Stimulated activated CD4-positive, alpha-beta T cell treated with anti-CD3 and anti-CD28 coated beads, Interleukin-1b, Interleukin-23, amount 100 ng/mL, for 4 hours (primary cell): ENCODE measurements at places on chromosomes 5 and 9.

- DNase-seq, result no peak
Observed at GRCh38 chr5:91848453-91848852, 465.3 kb upstream of the ARRDC3 start.

DNA sequence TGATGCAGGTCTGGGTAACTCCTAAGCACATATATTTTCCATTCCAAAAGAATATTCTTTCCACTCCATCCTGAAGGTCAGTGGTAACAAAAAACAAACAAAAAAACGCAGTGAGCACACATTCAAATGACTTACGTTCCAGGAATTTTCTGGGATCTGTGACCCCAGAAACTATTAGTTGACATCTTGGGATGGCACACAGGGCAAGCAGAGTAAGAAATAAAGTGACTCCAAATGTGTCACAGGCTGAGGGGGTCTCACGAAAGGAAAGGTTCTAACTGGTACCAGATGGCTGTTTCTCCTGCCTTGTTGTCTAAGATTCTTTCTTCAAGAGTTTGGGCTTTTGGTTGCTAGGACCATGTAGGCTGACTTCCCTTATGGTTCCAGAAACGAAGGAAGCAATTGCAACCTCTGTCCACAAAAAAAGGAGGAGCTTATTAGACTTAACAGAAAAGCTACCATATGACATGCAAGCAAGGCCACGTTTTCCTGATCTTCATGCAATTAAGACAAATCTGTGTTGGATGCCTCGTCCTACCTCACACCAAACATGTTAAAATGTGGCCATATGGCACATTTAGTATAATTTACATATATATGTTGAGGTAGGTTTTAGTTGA is 32.7 kb downstream of the PTGS1 start:
- DNase-seq, result no peak

DNA sequence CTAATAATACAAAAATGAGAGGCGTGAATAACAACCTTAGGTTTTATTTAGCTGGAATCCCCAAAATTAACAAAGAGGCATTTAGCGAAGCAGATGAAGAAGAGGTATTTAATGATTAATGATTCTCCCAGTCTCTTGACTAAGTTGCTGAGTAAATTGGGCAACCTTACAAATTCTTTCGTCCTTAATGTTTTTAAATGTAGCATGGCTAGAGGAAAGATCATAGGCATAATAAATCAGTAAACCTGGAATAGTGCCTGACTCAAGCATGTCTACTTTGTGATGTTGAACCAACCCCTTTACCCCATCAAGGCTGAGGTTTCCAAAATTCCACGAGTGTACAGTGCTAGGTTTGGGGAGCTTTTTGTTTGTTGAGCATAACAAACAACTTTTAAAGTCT is 7.9 kb downstream of the BHMT start:
- DNase-seq, result no peak

- DNase-seq, result no peak
Observed at GRCh38 chr5:73796164-73797131, 170.5 kb downstream of the ARHGEF28 start.

DNA sequence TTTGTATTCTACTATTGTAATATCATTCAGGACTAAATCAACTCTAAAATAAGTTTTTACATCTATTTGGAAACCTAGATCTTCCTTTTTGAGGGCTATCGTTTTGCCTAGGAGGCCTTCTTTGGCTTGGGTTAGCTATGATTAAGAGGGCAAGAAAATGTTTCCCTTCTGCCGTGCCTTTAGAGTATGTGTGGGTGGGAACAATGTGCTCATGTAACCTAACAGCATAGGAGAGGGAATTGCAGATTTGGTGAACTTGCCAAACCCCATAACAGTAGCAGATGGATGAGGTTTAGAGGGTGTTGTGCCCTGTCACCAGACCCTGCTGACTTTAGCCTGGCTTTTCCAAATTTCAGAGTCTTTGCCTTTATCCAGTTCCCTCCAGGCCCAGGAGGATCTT is 339.0 kb downstream of the ADGRV1 start:
- no peak for DNase-seq

DNA sequence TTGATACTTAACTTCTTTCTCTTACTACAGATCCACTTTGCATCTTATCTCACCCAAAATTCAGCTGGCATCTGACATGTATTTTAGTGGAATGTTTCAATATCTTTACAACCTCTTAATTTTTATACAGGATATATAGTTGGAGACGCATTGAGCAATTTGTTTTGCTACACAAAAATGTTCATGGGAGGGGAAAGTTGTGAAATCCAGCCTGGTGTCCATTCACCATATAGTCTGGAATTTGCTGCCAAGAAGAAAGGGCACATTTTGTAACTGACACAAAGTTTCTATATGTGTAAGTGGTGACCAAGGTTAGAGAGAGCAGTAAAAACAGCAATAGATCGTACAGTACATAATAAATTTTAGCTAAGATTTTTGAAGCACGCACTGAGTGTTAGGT is 14.0 kb upstream of the CHD1 start:
- DNase-seq, result no peak

- DNase-seq, result no peak
Observed at GRCh38 chr9:131290036-131290766, 678 bp downstream of the PLPP7 start.

DNA sequence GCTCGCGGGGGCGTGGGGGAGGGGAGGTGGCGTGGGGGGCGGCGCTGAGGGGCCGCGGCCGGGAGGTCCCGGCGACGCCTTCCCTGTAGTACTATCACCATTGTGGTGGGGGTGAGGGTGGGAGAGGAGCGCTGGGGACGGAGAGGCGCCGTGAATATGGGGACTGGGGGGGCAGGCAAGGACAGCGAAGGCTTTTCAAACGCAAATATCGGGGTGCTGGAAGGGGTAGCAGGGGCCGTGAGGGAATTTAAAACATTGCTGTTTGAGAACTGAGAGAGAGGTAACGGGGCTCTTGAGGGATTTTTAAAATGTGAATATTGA is 427 bp downstream of the RBM27 start:
- DNase-seq, result no peak

- DNase-seq, result no peak
Observed at GRCh38 chr5:133200256-133200655, 148.4 kb downstream of the HSPA4 start.

DNA sequence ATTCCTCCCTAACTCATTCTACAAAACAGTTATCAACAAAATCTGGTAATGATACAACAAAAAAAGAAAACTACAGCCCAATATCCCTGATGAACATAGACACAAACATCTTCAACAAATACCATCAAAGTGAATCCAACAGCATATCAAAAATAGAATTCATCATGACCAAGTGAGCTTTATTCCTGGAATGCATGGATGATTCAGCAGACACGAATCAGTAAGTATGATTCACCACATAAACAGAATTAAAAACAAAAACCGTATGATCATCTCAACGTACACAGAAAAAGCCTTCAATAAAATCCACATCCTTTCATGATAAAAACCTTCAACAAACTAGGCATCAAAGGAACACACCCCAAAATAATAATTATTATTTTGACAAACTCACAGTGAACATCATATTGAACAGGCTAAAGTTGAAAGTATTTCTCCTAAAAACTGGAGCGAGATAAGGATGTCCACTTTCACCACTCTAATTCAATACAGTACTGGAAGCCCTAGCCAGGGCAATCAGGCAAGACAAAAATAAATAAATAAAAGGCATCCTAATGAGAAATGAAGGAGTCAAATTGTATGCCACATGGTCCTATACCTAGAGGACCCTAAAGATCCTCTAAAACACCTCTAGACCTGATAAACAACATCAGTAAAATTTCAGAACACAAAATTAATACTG is 305.1 kb upstream of the RGMB start:
- no peak for DNase-seq

DNA sequence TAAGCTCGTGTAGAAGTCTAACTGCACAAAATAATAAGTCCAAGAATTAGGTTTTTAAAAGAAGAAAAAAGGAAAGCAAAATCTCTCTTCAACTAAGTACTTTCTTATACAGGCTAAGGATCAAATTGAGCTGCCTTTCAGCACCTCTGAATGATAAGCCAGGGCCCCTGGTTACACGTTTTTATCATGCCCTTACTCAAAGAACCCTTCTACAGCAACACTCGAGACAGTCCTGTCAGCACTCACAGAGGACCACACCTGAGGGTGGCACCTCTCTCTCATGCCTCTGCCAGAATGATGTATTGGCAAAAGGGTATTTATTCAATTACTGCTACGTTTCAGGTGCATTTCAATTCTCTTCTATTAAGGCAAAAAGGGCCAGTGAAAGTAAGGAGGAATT is 150.5 kb downstream of the BNC2 start:
- DNase-seq, result no peak

DNA sequence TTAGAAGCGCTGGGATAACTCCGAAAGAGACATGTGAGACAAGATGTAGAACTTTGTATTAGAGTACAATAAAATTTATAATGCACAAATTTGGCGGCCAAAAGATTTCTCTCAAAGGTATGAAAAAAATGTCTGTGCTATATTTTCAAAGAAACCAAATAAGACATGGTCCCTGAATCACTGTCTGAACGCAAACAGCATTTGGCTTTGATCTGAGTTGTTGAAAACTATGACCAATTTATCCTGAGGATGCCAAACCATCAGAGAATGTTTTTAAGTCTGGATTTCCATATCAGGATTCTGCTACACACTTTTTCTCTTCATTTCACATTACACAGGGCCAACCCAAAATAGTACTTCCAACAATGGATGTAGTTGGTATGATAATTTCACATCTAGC is 9.9 kb upstream of the GLIS3 start:
- DNase-seq, result no peak

DNA sequence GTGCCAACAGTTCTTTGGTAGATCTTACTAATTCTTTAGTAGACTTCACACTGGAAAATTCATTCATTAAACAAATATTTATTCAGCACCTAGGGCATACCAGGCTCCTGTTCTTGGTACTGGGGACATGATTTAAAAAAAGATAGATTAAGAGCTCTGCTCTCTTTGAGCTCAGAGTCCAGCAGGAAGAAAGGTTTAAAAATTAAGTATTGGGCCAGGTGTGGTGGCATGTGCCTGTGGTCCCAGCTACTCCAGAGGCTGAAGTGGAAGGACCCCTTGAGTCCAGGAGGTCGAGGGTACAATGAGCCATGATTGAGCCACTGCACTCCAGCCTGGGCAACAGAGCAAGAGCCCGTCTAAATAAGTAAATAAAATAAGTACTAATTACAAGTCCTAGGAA is 41.4 kb downstream of the ENC1 start:
- DNase-seq, result no peak

DNA sequence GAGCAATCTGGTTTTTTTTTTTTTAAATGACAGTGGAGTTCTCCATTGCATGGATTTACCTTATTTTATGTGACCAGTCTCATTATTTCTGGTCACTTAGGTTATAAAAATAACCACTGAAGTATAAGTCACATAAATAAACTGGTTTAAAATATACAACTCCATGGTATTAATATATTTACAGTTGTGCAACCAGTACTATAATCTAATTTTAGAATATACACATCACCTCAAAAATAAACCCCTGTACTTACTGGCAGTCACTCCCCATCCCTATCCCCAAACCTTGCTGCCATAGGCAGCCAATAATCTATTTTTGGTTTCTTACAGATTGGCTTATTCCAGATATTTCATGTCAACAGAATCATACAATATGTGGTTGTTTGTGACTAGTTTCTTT is 57.8 kb downstream of the FYB1 start:
- DNase-seq, result no peak

DNA sequence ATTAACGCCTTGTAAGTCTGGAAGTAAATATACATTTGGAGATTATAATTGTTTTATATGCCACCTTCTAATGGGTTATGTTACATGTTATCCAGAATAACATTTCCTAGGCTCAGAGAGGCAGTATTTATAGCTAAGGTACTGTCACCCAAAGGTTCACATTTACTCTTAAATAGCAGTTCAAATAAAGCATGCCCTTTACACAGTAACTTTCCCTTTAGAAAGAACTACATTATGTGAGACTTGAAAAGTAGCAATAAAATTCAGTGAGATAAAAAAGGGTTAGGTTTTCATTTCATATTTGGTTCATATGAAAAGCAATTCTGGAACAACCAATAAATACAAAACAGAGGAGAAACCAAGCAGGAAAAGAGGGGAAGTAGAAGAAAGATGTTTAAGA is 35.1 kb downstream of the SKIC3 start:
- DNase-seq, result no peak

DNA sequence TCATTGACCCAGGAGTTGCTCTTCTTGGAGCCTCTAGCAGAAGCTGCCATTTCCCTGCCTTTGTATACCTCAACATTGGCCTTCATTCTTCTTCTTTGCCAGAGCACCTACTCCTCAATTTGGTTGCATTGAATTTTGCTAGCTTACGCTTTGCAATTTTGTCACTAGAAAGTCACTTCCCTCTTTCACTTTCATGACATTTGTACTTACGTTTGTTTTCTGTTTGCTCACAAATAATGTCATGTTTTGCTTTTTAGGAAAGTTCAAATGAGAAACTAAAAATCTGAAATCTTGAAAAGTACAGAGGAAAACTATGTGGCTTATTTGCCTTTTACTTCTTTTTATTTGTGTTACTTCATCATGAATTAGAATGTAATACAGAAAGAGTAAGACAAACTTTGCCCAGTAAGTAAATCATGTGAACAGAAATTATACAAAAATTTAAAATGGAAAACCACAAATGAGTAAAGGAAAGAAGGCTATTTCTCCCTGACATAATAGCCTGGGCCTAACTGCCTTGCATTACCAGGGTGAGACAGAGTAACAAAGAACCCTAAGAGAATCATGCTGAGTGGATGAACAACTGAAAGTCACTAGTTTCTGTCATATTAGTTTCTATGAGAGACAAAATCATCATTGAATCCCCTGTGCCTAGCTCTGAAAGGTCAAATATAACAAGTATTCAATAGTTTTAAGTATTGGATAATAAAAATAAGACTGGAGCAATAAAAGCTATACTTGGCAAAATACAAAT is 7.4 kb upstream of the IFNA1 start:
- no peak for DNase-seq

DNA sequence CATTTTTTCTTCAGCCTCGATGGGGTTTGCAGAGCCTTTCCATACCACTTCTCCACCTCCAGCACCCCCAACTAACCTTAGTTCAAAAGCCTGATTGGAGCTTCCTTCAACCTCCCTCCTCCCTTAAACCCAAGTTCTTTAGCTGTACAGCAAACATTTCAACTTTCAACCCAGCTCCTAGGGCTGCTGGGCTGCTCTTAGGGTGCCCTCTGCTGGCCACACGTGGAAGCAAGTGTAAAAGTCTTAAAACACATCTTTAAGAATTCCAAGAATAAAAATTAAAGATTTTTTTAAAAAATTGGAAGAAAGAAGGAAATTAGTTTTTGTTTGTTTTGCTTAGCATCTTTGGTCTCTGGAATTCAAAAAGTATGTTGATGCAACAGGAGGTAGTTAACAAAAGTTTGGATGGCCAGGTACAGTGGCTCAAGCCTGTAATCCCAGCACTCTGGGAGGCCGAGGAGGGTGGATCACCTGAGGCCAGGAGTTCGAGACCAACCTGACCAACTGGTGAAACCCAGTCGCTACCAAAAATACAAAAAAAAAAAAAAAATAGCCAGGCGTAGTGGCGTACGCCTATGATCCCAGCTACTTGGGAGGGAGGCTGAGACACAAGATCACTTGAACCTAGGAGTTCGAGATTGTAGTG is 15.5 kb upstream of the HSD17B3 start:
- DNase-seq, result peak; percentile 39
